Right renal cortex interstitium (tissue), 3 donors: ENCODE measurements at places on chromosomes 2 and 18.

- DNase-seq, result no peak
Observed at GRCh38 chr2:152701198-152701597, 16.1 kb downstream of the PRPF40A start.

- no peak for DNase-seq
Observed at GRCh38 chr2:208064220-208064961, 39.1 kb upstream of the PLEKHM3 start.

DNA sequence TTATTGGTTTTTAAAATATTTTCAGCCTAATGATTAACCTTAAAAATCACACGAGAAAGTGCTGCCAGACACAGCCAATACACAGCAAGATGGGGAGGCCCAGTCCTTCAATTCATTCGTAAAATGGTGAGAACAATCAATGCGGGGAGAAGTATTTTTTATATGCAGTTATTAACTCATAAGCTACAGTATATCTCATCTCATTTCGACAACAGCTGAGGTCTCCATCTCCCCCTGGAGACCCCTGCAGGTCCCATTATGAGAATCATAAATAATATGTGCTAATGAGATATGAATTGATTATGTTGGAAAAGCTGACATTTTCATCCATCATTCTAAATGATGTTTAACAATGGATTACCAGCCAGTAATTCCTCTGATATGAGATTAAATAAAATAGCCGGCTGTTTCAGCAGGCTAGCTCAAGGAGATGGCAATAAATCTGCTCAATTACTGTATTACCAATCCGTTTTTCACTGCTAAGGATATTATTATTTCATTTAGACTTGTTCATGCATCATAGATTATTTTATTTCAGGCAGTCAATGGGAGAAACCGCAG lies 535.8 kb downstream of the GALR1 start:
- no peak for DNase-seq

DNA sequence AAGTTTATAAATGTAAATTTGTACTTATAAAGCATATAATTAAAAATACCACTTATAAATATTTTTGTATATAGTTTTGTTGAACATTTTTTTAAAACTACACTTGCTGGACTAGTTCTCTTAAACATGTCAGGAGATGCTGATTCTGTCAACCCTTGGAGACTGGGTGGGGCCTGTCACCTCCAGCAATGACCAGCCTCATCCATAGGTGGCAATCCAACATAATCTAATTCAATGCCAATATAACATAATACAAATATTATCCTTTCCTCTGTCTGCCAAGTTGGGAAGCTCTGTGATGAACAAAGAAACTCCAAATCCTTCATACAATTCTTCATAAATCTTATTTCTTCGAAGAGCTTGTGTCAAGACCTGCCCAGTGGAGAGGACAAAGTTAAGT lies 140.4 kb downstream of the RBMS1 start:
- no peak for DNase-seq

- no peak for DNase-seq
Observed at GRCh38 chr18:7329016-7329415, 98.1 kb downstream of the LRRC30 start.

DNA sequence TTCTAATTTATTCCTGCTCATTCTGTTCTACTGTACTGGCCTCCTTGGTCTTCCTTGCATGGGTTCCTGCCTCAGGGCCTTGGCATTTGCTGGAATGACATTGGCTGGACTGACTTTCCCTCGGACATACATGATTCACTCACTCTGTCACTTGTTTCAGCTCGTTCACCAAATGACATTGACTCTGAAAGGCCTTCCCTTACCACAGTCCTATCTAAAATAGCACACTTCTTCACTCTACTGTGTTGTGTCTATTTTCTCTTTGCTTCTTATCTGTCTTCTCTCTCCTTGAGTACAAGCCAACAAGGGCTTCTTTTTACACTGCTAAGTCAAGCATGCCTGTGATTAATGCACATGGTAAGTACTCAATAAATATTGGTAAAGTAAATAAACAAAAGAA lies 65.6 kb downstream of the SCG2 start:
- DNase-seq, result no peak

GRCh38 chr2:221455214-221455613 lies 116.9 kb downstream of the EPHA4 start:
- DNase-seq, result no peak

- no peak for DNase-seq
Observed at GRCh38 chr18:49880661-49881060, 67.3 kb upstream of the ACAA2 start.

- DNase-seq, result no peak
Observed at GRCh38 chr2:174510583-174511189, 23.9 kb upstream of the GPR155 start.

DNA sequence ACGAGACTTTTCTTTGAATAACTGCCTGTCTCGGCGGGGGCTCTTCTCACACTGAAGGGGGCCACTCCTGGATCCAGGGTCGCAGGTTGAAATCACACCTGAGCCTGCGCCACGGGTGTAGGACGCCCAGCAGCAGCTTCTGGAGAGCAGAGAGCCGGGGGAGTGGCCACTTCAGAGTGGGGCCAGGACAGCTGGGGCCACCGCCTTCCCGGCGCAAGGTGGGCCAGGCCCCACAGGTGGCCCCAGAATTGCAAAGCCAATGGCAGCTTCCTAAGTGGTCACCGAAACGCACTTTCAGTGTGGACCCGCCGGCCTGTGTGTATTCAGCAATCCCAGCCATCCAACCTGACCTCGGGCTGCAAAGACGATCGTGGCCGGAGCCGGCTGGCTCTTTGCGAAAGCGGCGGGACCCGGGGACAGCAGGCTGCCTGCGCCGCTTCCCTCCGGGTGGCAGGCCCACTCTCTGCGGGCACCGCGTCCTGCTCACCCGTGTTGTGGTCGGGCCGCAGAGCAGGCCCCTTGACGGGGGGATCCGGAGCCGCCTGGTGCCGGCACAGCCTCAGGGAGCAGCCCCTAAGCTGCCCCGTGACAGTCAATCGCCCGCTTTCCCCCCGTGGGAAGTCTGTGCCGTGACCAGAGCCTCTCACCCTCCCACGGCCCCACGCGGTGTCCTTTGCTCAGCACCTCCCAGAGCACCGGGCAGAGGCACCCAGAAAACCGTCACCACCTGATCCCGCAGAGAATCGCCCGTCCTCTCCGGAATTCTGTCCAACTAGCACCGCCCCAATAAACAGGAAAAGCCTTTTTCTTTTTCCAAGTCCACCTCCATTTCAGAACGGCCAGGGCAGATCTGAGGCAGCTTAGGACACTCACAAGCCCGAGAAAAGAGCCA lies 144.7 kb downstream of the ZNF516 start:
- DNase-seq, result no peak

DNA sequence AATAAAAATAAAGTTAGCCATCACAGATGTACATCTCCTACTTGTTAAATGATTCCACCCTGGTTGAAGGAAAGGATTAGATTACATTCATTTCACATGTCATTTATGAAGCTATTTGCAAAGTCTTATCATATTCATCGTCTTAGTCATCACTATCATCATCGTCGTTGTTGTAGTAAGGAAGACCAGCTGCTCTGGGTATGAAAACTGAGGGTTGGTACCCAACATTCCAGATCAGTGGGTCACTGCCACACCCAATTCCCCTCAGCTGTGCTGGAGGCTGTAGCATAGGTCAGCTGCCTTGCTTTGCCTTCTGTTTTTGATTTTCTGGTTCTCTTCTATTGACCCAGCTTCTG lies 20.9 kb upstream of the CCBE1 start:
- DNase-seq, result no peak

DNA sequence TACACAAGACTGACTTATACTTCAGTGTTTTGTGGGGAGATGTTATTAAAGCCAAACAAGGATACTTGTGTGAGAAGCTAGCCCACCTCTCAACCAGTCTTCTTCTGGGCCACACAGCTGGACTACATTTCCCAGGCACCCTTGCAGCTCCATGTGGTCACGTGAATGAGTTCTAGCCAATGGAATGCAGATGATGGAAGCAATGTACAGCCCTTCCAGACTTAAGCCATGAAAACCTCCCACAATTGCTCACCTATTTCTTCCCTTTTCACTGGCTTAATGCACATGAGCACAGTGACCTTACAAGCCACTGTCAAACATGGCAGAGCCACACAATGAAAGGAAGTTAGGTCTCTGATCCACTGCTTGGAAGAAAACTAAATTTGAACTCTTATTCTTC lies 20.4 kb upstream of the FEZ2 start:
- DNase-seq, result peak; percentile 30

DNA sequence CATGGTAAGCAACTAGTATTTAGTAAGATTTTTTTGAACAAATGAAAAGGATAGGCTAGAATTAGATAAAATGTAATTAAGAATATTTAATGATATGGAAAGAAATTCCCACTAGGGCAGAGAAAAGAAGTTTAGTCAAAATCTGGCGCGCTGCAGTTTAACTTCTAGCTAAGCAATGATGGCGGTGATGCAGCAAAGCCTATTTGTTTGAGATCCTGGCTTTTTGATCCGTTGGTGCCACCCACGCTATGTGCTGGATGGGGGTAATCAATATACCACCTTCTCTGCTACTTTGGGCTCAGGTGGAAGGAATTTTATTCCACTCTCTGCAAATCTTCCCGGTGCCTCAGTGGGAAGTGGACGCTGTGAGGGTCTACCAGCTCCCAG lies 421 bp upstream of the FAM171B start:
- DNase-seq, result no peak

DNA sequence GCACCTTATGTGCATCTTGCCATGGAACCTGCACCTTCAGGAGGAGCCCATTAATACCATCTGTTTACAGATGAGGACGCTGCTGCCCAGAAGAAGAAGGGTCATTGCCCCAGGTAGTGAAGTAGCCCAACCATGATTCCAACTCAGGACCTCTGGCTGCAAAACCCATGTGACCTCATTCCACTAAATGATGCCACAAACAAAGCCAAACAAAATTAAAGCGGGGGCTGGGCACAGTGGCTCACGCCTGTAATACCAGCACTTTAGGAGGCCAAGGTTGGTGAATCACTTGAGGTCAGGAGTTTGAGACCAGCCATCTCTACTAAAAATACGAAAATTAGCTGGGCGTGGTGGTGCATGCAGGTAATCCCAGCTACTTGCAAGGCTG lies 202.1 kb downstream of the EIPR1 start:
- no peak for DNase-seq

GRCh38 chr2:152792974-152793373 lies 74.6 kb downstream of the ARL6IP6 start:
- DNase-seq, result no peak

DNA sequence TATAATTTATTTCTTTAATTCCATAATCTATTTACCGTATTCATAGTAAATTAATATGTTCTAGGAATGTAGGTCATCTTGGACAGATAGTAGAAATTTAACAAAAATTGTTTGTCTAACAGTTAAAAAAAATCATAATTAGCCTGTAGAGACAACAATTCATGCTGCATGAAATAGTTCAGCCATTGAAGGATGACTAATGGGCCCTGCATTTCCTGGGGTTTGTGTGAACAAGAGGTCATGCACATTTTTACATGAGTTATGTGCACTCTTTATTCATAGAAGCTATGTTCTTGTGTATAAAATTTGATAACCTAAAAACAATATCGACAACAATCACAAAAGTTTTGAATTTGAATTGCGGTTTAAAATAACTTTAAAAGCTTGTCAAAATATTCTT lies 1663.6 kb downstream of the SUCLG1 start:
- DNase-seq, result no peak

GRCh38 chr2:108778857-108779256 lies 7.7 kb upstream of the CCDC138 start:
- DNase-seq, result no peak

GRCh38 chr2:108917526-108917925 lies 71.5 kb downstream of the EDAR start:
- no peak for DNase-seq

DNA sequence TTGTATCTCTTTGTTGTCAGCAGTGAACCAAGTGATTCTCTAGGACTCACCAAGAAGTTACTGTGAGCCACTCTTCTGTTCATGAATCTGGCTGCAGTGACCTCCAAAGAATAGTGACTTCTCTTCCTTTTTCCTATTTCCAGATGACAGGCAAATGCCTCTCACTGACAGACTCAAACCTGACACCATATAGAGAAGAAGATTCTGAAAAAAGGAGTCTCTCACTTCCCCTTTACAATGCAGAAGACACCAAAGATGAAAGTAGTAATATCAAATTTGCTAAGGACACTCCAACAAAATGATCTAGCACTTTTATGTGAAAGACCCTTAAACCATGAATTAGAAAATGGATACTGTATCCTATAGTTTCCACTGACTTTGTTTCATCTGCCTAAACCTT lies 44.4 kb upstream of the SETBP1 start:
- no peak for DNase-seq
